Activated effector memory CD4-positive, alpha-beta T cell treated with Interleukin-2 at 50 U/mL for 16 hours (primary cell): ENCODE measurements at places on chromosomes 7 and 10.

DNA sequence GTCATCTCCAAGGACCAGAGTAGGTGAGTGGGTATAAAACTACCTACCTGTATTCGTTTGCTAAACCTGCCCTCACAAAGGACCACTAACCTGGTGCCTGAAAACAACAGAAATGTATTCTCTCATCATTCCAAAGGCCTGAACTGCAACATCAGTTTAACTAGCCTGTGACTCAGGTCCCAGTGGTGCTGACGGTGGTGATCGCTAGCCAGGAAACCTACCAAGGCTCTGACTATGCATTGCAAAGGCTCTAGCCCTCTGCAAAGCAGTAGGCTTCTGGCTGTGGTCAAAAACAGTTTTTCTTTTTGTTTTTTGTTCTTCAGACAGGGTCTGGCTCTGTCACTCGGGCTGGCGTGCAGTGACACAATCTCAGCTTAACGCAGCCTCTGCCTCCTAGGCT lies 107.5 kb downstream of the NPTX2 start:
- no peak for DNase-seq

DNA sequence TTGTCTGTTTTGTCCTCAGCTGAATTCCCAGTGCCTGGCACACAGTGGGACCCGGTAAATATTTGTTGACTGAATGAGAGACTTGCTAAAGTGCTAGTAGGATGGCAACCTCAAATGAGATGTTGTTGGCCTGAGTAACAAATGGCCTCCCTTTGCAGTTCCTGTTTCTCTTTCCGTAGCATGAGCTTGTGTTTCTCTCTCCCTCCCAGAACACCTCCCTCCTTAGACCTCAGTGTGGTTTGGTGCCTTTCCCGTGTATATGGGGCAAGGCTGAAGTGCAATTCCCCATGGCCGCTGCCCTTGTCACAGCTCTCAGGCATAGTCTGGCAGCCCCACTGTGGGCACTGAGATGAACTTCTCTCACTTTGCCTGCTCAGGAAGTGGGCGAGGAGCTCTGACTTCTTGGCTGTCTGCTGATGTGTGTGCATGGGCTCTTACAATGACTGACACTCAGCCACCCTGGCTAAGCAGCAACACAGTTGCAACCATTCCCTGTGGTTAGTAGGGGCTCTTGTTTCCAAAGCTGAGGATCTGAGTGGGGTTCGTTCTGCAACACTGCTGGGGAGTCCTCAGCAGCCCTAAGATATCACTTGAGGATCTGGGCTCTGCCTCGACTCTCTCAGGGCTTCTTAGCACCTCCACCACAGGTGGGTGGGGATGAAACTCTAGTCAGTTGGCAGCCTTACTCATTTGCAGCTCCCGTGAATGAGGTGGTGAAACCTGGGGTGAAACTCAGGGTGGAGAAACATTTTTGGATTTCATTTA lies 136.1 kb downstream of the ICA1 start:
- peak; percentile 74 for DNase-seq

- no peak for DNase-seq
These were observed 38.3 kb upstream of the COBL start for GRCh38 chr7:51354897-51355296.

DNA sequence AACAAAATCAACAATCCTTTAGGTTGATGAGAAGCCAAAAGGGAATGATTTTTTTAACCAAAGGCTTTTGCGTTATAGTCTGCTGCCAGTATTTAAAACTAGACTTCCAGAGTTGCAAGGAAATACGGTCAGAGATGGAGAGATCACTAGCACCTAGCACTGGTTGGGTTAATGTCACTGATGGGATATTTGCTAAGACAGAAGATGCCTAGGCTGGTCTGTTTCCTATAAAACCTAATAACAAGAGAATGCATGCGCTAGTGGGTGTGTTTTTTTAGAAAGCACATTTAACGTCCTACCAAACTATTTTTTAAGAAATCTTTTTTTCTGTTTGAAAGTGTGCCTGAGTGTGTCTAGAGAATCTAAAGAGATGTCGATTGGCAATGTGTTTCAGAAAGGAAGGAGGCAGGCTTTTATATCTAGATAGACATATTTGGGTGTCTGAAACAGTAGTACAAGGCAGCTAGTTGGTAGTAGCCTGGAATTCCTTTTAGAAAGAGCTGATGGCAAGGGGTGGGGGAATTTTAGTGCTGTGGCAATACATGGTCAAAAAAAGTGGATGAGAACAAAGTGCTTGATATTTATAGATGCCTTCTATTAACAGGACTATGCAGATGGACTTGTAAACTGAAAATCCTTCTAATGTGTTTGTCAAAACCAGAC lies 863 bp downstream of the CALD1 start:
- no peak for DNase-seq

DNA sequence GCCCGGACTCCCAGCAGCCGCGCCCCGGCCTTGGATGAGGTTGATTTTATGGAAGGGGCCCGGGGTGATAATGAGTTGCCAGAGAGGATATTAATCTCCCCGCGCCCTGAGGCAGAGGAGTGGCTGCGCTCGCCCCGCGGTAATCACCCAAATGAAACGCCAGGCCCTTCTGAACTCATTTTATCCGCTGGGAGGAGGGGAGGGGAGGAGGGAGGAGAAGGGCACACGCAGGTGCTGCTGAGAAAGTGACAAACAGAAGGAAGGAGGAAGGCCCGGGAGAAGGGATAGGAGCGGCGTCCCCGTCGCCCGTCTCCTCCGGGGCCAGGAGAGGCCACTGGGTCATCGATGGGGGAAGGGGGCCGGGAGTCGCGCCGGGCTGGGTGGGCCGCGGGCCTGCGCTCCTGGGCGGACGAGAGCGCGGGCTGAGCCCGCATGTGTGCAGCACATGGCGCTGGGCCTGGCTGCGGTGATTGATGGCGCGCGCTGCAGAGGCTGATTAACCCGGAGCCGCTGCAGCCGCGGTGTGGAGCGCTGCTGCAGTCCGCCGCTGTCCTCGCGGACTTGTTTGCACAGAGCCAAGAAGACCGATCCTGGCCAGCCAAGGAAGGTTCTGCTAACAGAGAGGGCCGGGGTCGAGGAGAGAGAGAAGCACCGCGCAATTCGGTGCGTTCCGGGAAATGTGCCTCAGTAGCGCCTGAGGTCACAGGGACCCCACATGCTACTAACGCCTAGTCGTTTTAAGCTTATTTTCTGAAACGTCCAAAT lies 6.5 kb downstream of the MNX1 start:
- no peak for DNase-seq

DNA sequence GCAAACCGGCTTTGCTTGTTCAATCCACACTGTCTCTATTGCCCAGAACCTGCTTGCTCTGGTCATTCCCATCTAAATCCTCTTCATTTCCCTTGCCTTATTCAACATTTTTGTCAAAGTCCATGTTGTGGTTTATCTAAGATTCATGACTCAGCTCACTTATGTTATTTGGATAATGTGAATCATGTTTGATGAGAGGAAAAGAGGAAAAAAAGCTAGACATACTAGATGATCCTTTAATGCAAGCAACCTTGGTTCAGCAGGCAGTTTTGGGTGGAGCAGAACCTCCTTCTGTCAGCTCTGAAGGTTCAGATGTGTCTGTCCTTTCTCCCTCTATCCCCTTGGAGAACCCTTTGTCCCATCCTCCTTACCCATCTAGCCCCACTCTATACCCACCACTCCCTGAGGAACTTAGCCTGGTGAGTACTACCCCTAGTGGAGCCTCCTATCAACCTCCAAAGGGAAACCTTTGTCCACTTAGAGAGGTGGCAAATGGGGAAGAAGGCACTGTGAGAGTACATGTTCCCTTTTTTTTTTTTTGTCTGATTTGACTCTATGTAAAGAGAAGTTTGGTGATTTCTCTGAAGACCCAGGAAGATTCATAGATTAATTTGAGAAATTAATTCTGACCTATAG lies 2.1 kb upstream of the SAMD9L start:
- DNase-seq = no peak

GRCh38 chr7:143477501-143478150 lies at the start of gene TAS2R41:
TAS2R41 (plus strand) TSS chr7:143477873; CDS start chr7:143477873, 0 bp downstream.
- no peak for DNase-seq

DNA sequence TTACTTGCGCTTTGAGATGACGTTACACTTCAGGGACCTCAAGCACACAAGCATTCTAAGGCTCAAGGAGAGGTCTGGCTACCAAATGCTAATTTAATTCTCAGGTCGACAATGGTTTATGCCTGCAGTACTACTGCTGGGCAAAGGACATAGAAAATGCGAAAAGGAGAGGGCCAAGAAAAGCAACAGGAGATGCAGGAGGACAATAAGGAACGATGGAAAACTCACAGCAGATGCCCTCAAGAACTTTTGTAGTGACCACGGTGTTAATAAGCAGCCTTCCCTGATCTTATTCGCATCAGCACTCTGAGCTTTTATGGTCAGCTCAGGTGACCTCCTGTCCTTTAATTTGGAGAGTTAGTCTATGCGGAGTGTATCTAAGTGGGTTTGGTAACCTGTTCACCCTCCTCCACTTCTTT lies 146.3 kb downstream of the GPR85 start:
- DNase-seq = no peak

DNA sequence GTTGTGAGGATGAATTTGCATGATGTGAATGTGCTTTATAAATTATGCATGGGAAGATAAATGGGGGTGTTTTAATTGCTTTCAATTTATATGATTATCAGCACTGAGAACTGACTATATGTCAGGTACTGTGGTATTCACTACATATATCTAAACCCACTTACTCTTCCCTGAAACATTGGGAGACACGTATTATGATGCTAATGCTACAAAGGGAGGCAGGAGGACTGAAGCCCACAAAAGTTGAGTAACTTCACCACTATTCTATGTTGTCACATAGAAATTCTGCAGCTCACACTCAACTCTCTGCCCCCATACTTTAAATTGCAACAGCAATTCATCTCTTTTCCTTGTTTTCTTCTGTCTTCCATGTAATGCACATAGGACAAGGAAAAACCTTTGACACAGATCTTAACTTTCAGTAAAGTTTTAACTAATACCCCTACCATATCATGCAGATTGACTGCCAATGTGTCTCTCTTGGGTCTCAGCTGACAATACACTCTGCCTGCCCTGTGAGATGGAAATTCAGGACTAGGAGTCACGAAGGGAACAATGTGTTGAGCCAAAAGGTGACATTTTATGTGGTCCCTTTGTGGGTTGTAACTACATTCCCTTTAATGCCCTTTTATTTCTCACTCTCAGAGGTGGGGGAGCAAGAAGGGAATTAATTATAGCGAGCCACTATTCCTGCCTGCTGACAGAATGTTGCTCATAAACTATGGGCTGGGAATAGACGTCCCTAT lies 691.0 kb upstream of the SORCS1 start:
- DNase-seq = no peak

DNA sequence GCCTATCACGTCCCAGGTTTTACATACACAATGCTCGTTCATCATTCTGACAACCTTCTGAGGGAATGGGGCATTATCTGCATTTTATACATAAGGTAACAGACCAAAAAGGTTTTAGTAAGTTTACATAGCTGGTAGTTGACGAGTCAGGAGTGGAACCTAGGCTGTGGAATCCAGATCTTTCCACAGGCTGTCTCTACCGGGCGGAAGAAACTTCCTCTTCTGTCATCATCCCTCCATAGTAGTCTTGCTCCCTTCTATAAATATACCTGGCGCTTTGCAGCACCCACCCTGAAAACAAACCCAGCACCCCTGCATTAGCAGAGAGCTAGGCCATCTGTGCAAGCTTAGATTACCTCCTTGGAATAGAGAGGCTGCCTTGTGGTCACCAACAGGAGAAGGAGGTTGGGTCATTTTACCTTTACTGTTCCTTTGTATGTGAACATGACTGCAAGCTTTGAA lies 1.3 kb downstream of the TSPAN13 start:
- no peak for DNase-seq

GRCh38 chr7:50393547-50394252 lies 56.5 kb downstream of the FIGNL1 start:
- DNase-seq = peak; percentile 52
